ENCODE measurements at places on chromosomes 2 and 18.

DNA sequence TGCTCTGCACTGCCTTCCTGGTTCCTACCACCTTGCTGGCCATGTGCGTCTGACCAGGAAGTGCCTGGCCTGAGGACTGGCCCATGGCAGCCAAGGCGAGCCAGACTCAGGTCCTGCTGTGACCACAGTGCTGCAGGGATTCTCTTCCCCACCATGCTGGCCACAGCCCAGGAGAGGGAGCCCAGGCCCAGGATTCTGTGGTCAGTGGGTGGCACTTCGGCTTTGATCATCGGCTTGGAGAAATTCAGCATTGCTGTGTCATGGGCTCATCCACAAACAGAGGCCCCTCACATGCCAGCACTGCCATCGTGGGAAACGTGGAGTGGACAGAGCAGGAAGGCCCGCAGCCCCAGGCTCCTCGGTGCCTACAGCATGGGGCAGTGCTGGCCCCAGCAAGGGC, 211.6 kb downstream of the SEPTIN10 start:
- no peak for DNase-seq

- DNase-seq: no peak
Observed at GRCh38 chr2:78093436-78093835, 571.3 kb upstream of the LRRTM4 start.

- no peak for DNase-seq
Observed at GRCh38 chr2:239804161-239805042, 220.7 kb downstream of the NDUFA10 start.

DNA sequence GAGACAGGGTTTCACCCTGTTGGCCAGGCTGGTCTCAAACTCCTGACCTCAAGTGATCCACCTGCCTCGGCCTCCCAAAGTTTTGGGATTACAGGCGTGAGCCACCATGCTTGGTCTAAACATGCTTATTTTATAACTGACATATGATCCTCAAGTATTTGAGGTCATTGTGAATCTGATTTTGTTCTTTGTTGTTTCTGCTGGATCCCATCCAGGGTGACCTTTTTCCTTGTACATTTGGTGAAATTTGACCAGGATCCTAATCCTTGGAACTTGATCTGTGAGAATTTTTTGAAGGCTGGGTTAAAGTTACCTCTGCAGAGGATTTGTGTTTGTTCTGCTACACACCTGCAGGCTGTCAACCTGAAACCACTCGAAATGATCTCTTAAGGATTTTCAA, 49.2 kb downstream of the NPAS2 start:
- no peak for DNase-seq

DNA sequence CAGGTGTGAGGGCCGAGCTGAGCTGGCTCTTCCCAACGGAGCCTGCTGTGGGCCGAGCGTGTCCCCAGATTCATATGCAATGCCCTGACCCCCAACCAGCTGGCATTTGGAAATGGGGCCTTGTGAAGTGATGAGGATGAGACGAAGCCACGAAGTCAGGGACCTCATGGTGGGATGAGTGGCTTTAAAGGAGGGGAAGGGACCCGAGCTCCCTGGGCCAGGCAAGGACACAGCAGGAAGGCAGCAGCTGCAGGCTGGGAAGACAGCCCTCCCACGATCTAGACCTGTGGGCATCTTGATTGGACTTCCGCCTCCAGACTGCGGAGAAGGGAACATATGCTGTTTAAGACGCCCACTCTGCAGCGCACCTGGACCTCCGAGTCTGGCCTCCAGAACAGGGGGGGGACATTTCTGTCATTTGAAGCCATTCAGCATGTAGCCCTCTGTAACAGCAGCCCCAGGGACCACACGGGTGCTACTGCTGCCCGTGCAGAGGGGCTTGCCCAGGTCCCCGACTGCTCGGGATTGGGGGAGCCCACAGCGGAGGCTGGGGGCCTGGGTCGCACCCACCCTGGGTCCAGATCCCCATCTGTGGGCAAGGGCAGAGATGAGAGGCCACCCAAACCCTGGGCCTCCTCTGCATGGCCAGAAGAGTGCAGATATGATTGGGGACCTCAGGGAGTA, 27.2 kb downstream of the KIF1A start:
- DNase-seq: no peak
